HCEC 1CT (cell line): ENCODE measurements at places on chromosomes 12 and 14.
A peak's percentile ranks its signal among the peaks of the same experiment; 100 is the strongest.

DNA sequence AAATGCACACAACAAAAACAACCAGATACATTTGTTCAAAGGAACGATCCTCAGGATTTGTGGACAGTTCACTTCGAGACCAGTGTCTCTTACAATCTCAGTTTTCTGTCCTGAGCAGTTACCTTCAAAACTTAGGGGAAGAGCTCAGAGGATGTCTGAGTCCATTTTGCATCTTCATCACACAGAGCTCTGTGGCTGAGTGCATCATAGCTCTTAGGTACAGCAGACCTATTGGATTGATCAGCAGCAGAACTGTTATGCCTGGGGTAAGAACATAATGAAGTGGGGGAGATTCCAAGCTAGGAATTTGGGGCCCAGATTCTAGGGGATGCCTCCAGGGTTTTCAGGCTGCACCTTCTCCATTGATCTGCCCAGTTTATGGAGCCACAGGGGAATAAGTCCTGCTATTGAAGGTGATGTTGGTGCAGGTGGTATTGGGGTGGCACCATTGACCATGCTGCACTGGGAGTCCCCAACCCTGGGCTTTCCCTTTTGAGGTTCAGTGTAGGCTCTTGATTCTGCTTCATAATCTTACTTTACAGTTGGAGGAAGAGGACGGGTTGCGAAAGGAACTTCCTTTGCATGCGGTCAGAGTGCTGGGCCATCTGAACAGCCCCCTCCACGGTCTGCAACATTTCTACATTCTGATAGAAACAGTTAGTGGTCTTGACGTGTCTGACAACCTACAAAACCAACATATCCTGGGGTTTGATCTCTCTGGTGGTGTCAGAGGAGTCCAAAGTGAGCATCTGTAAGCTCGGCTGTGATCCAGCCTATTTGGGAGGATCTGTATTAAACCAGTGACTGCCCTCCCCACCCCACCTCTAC is 112.8 kb downstream of the CHST11 start:
- no peak for DNase-seq

DNA sequence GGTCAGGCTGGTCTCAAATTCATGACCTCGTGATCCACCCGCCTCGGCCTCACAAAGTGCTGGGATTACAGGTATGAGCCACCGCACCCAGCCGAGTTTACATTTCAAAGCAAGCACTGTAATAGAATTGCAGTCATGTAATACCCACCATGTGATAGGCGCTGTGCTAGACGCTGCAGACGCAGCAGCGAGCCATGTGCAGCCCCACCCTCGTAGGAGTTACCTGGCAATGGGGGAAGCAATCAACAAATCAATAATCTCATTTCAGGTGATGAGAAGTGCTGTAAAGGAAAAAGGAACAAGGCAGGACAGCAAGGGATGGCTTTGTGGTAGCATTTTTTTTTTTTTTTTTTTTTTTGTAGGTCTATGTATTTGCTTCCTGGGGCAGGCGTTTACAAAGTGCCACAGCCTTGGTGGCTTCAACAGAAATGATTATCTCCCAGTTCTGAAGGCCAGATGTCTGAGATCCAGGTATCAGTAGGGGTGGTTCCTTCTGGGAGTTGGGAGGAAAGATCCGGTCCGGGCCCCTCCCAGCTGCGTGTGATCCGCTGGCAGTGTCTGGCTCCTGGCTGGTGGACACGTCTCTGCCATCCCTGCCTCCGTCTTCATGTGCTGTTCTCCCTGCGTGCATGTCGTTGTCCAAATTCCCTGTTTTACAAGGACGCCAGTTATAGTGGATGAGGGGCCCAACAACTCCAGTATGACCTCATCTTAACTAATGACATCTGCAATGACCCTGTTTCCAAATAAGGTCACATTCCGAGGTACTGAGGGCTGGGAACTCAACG is 72.8 kb downstream of the TNFAIP2 start:
- no peak for DNase-seq

DNA sequence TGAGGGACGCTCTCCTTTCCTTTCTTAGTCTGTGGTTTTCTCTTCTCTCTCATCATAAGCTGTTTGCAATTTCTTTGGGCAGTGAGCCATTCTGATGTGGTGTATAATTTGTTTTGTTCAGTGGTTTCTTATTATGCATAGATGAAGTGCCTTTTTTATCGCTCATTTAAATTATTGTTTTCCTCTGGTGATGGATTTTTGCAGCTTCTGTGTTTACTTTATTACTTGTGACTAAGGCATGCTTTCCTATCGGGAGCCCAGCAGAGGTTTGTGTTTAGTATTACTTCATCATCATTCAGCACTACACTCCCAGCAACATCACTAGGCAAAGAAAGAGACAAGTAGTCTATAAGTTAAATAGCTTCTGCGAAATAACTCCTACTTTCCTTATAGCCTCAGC is 586.6 kb upstream of the NOVA1 start:
- DNase-seq = peak; percentile 87

DNA sequence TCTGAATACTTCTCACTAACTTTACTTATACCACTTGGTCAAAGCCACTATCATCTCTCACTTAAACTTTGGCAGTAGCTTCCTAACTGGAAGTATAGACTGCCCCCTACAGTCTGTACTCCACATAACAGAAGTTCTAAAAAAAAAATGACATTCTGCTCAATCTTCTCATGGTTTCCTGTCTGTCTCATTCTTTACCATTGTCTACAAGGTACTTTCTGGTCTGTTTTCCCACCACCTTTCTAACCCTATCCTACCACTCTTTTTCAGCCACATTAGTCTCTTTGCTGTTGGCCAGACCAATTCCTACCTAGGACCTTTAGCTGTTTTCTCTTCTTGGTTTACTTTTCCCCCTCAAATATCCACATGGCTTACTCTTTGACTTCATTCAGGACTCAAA is 14.7 kb downstream of the CPSF6 start:
- peak; percentile 50 for DNase-seq

GRCh38 chr14:78202163-78202562 is 32.0 kb downstream of the NRXN3 start:
- DNase-seq = no peak

GRCh38 chr14:100791348-100791735 is 34.6 kb upstream of the MEG3 start:
- no peak for DNase-seq

DNA sequence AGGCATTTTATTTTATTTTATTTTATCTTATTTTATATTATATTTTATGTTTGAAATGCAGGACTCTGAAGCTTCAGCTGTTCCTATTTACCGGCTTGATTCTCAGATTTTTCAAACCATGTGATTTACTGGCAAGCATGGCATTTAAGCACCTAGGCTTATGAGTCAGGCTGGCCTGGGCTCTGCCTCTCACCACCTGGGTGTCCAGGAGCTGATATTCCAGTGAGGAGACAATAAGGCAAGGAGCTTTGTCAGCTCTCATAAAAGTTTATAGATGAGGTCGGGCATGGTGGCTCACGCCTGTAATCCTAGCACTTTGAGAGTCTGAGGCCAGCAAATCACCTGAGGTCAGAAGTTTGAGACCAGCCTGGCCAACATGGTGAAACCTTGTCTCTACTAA is 2.1 kb downstream of the DAO start:
- DNase-seq = no peak

DNA sequence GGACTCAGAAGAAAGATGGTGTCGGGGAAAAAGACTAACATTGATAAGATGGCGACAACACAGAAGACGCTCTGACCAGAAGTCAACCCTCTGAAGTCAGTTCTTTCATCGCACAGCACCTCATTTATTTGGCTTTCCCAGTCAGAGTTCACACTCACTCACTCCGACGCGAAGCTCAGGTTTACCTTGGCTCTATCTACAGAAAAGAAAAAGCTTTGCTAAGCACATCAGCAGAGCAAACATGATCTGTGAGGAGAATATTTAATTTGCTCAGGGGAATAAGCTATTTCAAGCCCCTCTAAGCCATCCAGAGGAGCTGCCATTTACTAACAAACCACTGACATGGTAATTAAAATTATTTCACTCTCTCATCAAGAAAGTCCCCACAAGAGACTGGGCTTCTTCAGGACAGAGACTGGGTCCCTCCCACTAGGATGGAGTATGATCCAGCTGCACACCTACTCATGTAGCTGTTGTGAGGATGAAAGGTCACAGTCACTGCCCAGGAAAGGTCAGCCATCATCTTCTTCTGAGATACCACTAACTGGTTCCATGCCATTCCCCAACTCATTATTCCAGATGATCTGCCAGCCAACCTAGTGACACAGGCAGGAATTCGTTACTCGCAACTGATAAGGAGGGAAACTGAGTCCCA is 111.4 kb downstream of the TTC7B start:
- no peak for DNase-seq

GRCh38 chr12:85350356-85350755 is 70.3 kb downstream of the ALX1 start:
- DNase-seq = no peak

DNA sequence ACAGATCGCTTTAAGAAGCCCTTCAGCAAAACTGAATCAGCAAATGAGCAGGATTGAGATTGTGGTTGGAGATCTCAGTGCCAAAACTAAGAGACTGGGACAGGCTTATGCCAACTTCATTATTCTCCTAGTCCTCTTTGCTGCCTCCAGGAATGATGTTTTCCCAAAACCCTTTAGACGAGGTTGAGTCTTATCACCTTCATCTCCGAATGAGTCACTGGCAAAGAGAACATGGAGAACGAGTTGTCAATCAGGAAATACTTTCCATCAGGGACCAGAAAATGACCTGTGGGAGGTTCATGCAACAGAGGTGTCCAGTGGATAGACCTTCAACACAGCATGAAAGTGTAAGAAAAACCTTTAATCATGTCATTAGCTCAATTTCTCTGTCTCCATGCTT is 461.5 kb downstream of the RMST start:
- DNase-seq = no peak

- peak; percentile 7 for DNase-seq
These were observed 63.2 kb downstream of the NAV3 start for GRCh38 chr12:77893918-77894317.

DNA sequence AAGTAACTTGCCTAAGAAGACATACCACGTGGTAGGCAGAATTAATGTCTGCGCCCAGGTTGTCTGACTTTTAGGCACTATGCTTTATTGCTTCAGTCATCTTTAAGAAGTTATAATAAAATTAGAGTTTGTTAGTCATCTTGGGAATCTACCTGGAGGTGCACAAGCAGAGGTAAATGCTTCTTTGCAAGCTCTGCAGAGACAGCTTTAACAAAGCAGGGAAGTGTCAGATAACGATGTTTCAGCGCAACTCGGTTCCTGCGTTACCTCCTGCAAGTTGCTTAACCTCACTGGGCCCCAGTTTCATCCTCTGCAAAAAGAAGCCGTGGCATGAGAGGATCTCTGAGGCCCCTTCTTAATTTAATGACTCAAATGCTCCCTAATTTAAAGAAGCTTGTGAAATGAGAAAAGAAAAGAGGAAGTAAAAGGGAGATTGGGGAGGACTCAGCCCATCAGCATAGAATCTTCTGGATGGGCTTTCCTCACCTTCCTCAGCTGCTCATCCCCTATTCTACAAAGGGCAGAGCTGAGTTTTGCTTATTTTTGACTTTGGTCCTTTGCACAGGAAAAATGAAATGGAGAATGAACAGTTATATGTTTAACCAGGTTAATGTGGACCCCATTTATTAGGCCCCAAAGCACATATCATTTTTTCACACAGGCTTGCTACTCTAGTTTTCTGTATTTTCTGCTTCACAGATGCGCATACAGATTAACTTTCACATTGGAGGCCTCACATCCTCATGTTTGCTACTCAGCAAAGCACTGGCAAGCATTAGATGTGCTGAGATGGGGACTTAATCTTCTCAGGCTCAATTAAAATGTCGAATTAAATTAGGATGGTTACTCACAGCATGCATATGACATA is 5.1 kb downstream of the ARHGDIB start:
- no peak for DNase-seq

DNA sequence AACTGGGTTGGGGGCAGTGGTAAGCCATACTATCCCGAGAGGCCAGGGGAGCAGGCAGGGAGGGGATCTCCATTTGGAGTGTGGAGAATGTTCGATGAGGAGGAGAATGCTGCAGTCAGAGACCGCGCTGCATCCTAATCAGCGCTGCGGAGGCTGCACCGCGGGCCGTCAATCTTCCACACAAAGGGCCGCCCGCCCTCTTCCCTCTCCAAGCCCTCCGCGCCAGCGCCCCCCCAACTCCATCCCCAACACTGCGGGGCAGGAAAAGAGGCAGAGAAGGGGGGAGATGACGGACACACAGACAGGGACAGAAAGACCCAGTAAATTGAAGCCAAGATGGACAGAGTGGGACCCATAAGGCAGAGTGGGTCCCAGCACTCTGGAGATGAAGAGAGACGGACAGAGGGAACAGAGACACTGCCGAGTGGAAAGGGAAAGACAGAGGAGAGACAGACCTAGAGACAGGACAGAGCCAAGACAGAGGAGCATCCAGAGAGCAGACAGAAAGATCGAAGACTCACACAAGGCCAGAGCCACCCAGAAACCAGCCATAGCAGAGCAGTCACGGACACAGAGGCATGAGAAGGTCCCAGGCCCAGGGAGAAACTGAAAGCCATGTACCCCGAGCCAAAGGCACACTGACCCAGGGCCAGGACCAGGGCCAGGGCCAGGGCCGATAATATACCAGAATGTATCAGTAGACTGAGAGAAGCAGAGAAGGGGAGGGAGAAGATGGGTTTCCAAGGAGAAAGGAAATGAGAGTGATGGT is 3.5 kb downstream of the CISTR start:
- DNase-seq = no peak

DNA sequence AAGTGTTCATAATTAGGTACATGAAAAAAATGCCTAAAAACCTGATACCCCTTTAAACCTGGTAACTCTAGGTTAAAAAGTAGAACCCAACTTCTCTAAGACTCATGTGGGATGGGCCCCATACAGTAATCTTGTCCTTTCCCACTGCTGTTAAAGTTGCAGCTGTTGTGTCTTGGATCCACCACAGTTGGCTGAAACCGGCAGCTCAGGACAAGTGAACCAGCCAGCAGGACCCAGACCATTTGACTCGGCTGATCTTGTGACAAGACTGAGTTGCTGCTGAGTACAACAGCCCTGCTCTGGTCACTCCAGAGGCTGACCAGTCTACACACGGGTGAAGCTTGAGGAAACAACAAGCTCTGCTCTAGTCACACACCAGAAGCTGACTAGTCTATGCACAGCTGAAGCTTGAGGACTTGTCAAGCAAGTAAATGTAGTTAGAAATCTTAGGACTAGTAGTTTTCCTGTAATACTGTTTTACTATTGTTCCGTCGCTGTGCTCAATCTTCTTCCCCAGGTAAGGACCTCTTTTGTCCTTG is 60.6 kb downstream of the DHRS2 start:
- no peak for DNase-seq

GRCh38 chr12:130951636-130952035 is 2.1 kb upstream of the ADGRD1 start:
- no peak for DNase-seq

GRCh38 chr14:37230551-37231194 is 32.9 kb downstream of the MIPOL1 start:
- DNase-seq = peak; percentile 72

- DNase-seq = no peak
These were observed 12.5 kb upstream of the IQSEC3 start for GRCh38 chr12:53735-54730.

- DNase-seq = no peak
These were observed 1.6 kb downstream of the BORCS5 start for GRCh38 chr12:12358528-12358927.

GRCh38 chr14:20400589-20400964 is 12.7 kb downstream of the TEP1 start:
- no peak for DNase-seq
